ENCODE measurements at places on chromosomes 2 and 18.

GRCh38 chr2:98565941-98566340 lies 42.4 kb downstream of the COA5 start:
- DNase-seq, result no peak

GRCh38 chr2:179991344-179991743 lies 15.8 kb downstream of the CWC22 start:
- DNase-seq, result no peak

- DNase-seq, result no peak
Measured at GRCh38 chr18:58619596-58619930, 9.3 kb downstream of the ALPK2 start.

GRCh38 chr2:129369437-129369836 lies 610.0 kb upstream of the RAB6C start:
- DNase-seq, result no peak

- no peak for DNase-seq
Measured at GRCh38 chr2:238237431-238238135, 2.3 kb downstream of the HES6 start.

DNA sequence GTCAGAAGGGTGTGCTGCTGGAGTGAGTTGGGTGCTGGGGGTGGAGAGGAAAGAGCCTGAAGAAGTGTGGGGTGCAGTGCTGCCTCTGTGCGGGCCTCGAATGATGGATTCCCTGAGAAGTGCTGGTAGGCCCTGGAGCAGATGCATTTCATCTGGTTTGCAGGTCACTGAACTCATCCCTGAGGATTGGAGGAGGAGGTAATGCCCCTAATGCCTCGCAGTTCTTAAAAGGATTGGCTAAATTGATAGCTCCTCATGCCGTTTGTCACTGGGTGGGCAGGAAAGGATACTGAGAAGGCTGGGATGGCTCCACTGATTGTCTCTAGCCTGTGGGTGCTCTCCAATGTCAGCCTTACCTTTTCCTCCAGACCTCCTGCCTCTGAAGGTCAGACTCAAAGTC lies 74.1 kb downstream of the CTIF start:
- DNase-seq, result no peak

GRCh38 chr18:627231-627630 lies 30.2 kb upstream of the TYMS start:
- no peak for DNase-seq

DNA sequence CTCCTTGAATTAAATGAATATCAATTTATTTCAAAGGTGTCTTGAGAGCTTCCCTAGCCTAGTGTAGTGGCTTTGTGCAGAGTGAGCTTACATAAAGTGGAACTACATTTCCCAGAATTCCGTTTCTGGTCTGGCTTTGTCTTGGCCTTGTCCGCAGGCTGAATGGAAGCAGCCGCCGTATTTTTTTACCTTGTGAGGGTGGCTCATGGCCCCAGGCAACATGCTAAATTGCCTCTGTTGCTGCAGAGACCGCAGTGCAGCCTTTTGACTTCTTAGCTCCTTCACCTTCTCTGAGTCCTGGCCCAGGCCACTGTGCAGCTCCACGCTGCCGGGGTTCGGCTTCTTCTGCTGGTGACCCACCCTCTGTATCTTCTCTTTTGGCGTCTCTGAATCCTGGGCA lies 114.8 kb upstream of the SLC38A11 start:
- DNase-seq, result no peak

DNA sequence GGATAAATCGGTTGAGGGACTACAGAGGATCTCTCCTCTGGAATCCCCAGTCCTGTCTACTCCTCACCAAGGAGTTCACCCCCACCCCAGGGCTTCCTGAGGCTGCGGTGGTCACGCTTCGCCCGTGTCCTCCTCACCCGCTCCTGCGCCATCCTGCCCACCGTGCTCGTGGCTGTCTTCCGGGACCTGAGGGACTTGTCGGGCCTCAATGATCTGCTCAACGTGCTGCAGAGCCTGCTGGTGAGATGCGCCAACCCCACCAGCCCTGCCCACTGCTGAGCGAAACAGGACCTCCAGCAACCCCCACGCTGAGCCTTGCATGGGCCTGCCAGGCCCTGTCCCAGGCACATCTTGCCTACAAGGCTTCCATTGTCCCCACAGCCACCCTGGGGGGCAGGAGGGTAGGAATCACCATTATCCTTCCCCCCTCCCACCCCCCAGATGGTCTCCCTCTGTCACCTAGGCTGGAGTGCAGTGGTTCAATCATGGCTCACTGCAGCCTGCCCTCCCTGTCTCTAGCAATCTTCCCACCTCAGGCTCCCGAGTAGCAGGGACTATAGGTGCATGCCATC lies 6.7 kb upstream of the CTDSP1 start:
- DNase-seq, result no peak

DNA sequence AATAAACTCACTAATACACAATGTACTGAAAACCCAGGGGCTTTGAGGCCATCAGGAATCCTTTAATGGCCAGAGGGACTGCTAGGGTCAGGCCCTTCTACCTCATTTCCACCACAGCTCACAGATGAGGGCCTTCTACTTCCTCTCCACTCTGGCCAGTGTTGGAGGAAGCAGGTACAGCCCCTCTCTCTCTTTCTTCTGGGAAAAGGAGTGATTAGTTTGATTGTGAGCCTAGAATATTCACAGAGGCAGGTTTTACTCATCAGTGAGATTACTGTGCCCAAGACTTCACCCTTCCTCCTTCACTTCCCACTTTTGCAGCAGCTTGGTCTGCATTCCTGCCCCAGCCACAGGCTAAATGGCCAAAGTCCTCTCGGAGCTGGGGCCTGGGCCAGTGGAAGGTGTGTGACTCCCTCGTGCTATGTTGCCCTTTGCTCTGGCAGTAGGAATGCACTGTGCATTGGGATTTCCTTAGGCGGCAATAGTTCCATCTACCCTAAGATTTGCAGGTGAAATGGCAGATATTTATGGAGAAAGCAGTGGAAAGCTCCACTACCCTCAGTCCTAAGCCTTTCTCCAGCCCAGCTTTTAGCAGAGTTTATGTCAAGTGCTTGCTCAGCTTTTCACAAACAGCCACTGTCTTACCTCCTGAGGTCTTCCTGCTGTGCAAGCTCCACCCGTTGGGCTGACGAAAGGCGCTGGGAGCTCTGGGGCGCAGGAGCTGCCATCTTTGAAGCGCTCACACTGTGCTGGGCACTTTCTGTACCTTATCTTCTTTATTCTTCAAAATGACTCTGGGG lies 36.2 kb upstream of the YES1 start:
- no peak for DNase-seq

- no peak for DNase-seq
Measured at GRCh38 chr2:41943159-41943558, 104.7 kb upstream of the PKDCC start.

GRCh38 chr18:29753379-29753778 lies 1289.2 kb downstream of the DSC3 start:
- no peak for DNase-seq
